SJSA1 (cell line): ENCODE measurements at places on chromosomes 5 and 9.
A peak's percentile ranks its signal among the peaks of the same experiment; 100 is the strongest.

DNA sequence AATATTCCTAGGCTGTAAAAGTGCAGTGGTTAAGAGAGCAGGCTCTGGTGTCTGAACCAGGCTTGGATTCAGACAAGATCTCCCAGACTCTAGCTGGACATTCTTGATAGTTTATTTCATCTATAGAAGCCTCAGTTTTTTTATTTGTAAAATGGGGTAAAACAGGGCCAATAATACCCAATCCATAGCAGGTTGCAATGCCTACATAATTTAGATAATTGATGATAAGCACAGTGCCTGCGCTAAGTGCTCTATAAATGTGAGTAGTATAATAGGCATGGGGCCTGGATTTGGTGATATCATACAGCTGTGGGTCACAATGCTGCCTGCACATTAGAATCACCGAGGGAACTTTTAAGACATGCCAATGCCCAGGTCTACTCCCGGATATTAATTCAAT lies 603.5 kb downstream of the ISL1 start:
- DNase-seq = no peak

DNA sequence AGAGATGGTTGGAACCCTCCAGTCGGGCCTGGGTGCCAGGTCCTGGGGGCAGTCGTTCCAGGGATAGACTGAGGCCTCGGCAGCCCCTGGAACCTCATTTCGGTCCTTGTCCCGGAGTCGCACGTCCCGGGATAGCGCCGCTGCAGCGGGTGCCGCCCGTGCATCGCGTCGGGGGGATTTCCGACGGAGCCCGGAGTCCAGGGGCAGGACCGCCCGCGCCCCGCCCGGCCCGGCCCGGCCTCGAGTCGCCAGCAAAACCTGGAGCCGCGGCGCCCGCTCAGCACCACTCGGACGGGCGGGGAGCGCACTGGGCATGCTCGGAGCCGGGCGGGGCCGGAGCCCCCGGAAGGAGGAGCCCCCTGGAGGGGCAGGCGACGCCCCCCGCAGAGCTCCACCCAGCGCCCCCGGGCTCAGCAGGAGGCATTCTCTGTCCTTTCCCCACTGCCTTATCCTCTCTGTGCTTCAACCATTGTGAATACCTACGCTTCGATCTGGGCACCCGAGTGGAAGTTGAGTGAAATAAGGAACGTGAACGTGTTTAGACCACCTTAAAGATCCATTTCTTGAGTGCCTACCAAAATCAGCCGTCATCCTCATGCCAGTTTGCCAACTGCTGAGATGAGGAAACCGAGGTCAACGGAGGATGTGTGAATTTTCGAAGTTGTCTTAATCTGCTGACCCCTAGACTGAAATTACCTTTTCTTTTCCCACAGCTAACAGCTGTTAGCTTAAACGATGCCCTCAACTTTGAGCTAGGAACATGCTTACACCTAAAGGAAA lies 1.7 kb upstream of the PTPN3 start:
- peak; percentile 67 for DNase-seq

GRCh38 chr5:179803651-179804554 lies 2.8 kb downstream of the MGAT4B start:
- DNase-seq = peak; percentile 52

DNA sequence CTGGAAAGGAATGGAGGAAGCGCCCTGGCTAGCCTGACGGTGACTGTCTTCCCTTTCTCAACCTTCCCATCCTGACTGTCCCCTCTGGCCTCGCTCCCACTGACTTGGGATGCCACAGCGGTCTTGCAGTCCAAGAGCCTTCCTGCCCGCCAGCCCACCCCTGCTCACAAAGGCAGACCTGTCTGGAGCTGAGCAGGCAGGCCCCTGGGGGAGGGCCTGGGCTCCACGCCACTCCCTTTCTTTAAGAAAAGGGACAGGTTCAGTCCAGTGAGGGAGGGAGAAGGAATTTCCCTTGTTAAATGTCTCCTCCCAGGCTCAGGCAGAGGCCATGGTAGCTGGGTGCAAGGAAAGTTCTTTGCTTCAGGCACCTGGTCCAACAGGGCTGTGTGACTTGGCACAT lies 18.1 kb downstream of the FGF1 start:
- no peak for DNase-seq

DNA sequence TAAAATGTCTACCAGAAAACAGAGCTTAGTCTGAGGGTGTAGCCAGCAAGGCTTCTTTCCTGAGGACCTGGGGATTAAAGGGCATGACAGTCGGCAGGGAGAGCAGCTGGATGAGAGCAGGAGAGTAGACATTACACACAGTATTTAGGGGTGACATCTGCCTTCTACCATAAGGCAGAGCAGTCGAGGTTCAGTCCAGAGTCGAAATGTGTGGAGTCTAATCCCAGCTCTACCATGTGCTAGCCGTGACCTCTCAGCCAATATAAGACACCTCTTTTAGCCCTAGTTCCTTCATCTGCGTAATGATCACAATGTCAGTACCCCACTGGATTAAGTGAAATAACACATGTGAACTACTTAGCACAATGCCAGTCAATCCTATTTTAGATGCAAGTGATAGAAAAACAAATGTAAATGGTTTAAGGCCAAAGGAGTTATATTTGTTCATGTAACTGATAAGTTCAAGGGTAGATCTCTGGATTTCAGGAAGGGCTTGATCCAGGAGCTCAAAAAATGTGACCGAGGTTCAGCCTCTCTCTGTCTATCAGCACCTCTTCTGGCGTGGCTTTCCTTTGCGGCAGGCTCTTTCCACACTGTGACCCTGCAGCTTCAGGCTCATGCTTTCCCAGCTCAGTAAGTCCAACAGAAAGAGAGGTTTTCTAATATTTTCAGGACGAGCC lies 16.2 kb upstream of the CPLX2 start:
- DNase-seq = no peak
